ENCODE measurements at places on chromosomes 3 and 15.

DNA sequence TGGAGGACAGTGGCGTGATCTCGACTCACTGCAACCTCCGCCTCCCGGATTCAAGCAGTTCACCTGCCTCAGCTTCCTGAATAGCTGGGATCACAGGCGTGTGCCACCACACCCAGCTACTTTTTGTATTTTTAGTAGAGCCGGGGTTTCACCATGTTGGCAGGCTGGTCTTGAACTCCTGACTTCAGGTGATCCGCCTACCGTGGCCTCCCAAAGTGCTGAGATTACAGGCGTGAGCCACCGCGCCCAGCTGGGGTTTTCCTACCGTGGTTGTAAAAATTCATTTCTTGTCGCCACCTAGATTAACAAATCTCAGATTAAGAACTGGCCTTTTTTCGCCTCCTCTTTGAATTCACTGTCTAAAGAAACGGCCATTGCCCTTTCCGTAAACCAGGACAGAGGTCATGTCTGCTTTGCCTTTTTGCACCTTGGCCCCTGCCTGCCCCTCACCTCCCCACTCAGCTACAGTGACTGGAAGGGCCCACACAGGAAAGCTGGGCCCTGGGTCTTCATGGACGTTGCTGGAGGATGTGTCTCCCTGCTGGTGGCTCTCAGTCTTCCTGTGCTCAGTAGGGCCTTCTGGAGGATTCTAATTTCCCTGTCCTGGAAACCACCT is 17.2 kb downstream of the ZNF710 start:
- no peak for DNase-seq

DNA sequence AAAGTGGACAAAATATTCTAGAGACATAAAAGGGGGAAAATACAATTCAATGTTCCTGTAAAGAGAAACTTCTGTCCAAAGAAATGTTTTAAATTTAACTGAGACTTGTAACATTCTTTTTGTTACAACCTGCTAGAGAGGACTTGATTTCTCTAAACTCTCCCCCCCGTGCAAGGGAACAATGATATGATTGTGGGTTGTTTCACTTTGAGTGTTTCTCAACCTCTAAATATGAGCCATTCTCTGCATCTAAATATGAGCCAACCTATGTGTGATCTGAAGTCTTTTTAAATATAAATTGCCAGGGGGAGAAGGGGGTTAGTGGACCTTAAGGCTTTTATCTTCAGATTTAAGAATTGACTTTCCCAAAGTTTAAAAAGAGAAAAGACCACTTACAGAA is 14.6 kb downstream of the ZNF860 start:
- DNase-seq: no peak

GRCh38 chr15:88744548-88745020 is 58.7 kb upstream of the ACAN start:
- DNase-seq: no peak

DNA sequence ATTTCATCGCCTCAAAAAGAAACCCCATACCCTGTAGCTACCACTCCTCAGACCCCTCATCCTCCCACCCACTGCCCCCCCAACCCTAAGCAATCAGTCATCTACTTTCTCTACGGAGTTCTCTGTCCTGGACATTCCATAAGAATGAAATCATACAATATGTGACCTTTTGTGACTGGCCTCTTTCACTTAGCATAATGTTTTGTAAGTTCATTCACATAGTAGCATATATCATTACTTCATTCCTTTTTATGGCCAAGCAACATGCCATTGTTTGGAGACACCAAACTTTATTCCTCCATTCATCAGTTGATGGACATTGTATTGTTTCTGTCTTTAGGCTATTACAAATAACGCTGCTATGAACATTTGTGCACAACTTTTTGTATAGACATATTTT is 64.2 kb downstream of the TNIK start:
- no peak for DNase-seq

DNA sequence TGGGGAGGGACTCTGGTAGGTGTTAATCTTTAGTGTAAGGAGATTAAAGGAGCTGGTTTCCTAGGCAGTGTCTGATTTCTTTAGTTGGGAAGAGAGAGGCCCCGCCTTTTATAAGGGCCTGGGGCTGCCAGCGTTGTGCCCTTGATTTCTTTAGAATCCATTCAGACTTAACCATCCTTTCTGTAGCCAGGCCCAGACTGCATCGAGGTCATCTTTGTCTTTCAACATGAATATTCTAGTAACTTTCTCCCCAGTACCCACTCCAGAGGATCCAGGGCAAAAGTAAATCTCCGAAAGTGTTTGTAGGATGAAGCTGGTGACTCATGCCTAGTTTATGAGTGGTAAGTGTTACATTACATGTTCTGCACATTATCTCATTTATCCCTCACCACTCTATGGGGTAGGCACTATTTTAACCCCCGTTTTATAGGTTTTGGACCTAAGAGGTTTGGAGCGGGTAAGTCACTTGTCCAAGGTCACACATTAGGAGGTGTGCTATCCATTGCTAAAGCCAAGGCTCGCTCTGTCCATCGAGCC is 11.8 kb upstream of the USP3 start:
- no peak for DNase-seq

DNA sequence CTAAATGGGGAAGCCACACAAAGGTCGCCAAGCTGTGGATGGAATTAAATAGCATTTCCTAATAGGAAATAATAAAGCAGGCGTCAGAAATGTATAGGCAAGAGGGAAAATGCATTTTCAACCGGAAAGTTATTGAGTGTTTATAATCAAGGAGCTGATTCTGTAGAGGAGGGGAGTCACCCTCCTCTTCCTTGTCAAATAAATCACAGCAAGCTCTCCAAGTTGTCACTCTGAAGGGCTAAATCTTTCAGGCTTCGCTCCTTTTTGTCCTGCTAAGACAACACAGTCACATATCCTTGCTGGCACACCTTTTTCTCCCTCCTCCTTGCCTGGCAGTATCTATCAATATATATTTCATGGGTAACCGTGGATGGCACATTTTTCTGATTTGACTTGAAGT is 338.4 kb downstream of the SATB1 start:
- DNase-seq: no peak

DNA sequence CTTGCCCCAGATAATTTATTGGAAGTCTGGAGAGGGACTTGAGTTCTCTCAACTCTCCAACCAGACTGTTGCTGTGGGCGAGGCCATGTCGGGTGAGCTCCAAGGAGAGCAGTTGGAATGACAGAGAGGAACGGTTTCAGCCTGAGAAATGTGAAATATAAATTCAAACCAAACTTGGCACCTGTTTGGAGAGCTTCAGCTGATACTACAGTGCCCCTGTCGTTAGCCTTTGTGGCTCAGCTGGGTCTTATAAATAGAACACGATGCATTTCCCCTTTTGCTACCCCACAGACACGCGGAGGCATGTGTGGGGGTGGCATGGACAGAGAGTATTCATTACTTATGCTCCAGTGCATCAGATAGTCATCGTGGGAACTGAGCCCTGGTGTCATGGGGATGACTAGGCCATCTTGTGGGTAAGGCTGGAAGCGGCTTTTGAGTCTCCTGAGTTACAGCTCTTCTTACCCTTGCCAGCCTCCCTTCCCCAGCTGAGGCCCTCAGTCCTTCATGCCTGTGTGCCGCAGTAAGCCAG is 15.6 kb downstream of the SMAD3 start:
- peak; percentile 83 for DNase-seq

GRCh38 chr3:124826703-124827102 is 60.5 kb downstream of the ITGB5 start:
- DNase-seq: no peak

GRCh38 chr15:40295877-40296560 is 11.7 kb downstream of the PLCB2 start:
- DNase-seq: no peak

DNA sequence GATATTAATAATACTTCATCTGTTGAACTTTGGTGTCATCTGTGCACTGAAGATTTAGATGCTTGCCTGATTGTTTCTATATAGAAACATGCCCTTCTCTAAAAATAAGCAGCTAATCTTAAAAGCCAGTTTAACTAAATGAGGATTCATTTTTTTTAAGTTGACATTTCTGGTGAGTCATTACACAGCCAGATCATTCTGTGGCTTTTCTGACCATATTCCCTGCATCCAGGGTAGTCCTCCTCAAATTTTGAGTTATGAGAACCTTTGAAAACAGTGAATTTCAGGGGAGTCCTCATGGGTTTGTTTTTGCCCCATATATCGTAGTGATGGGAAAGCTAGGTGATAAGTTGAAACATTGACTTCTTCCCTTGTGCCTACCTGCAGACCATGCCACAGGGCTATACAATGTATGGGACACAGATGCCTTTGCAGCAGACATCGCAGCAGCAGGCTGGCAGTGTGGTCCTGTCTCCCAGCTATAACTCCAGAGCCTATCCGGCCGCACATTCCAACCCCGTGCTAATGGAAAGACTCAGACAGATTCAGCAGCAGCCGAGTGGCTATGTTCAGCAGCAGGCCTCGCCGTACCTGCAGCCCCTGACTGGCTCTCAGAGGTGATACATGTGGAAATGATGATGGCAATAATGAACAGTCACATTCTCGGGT is 26.5 kb upstream of the P2RY12 start:
- no peak for DNase-seq

DNA sequence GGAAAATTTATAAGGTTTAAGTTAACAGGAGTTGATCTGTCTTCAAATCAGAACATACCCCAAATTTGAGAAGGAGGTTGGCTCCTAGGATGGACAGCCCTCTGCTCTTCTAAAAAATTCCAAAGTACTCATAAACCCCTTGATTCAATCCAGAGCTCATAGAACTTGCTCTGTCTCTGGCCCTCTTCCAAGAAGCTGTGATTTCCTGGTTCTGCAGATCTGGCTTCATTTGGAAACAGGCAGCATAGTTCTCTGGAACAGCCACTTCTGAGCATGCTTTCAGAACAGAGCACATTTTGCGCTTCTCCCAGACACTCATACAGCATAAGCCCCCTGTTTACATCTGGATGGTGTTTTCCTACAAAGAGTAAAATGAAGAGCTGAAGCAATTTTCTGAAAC is 96.7 kb downstream of the KBTBD8 start:
- no peak for DNase-seq

GRCh38 chr15:85760531-85761371 is 34.0 kb downstream of the KLHL25 start:
- DNase-seq: no peak

- no peak for DNase-seq
Measured at GRCh38 chr3:189238071-189238470, 66.3 kb downstream of the TPRG1 start.

DNA sequence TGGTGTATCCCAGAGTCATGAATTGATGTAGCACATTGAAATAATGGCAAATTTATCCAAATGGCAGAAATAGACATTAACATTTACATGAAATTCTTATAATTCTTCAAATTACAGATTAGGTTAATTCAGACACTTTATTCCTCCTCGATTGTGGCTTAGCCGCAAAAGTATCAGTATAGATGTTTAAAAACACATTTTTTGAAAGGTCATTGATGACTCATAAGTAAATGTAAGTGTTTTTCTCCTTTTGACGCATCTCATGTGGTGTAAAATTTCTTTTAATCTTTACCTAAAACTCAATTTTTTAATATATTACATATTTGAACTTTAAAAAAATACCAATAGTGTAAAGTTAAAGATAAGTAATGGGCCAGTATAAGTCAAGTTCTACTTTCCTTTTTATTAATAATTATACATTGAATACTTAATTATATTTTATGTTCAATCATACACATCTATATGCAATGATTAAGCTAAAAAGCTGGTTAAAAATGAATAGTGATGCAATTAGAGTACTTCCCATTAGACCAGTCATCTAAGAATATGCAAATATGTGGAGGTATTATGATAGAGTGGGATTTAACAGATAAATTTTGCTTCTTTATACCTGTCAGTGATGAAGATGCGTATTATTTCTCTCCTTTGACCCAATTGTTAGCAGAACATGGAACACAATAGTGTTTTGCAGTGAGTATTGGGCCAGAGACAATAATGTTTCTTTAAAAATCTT is 678.1 kb upstream of the DPPA4 start:
- no peak for DNase-seq
